ENCODE measurements at places on chromosomes 16 and 17.

DNA sequence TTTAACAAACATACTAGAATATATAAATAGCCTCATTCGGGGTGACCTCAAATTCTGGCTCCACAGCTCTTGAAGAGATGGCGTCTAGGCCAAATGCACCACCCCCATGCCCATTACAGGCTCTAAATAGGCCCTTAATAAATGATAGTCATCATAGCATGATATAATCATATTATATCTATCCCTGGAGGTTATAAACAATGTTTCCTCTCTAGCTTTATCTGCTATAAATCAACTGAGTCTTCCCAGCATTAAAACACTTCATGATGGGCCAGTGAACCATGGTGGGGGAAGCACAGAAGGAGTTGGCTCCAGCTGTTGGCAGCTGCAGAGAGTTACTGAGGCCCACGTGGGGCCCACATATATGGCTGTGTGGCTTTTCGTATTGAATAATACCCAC, 214.9 kb upstream of the MPHOSPH6 start:
- DNase-seq: no peak

DNA sequence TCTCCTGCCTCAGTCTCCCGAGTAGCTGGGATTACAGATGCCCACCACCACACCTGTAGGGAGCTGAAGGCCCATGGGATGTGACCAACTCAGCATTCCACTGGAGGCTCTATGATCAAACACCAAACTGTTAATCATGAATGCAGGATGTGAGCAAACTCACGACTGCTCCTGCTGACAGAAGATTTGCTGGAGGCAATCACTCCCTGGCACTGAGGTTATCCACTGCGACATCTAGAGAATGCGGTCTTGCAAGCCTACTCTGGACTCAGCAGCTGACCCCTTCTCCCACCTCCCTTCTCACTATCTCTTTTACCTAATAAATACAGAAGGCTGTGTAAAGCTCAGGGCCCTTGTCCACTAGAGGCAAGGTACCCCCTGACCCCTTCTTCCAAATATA, 4.9 kb downstream of the TEX14 start:
- DNase-seq: no peak

- DNase-seq: no peak
These were observed 32.9 kb upstream of the ANKRD40CL start for GRCh38 chr17:50800196-50800700.

- DNase-seq: no peak
These were observed 1.3 kb downstream of the HBQ1 start for GRCh38 chr16:181565-182021.

DNA sequence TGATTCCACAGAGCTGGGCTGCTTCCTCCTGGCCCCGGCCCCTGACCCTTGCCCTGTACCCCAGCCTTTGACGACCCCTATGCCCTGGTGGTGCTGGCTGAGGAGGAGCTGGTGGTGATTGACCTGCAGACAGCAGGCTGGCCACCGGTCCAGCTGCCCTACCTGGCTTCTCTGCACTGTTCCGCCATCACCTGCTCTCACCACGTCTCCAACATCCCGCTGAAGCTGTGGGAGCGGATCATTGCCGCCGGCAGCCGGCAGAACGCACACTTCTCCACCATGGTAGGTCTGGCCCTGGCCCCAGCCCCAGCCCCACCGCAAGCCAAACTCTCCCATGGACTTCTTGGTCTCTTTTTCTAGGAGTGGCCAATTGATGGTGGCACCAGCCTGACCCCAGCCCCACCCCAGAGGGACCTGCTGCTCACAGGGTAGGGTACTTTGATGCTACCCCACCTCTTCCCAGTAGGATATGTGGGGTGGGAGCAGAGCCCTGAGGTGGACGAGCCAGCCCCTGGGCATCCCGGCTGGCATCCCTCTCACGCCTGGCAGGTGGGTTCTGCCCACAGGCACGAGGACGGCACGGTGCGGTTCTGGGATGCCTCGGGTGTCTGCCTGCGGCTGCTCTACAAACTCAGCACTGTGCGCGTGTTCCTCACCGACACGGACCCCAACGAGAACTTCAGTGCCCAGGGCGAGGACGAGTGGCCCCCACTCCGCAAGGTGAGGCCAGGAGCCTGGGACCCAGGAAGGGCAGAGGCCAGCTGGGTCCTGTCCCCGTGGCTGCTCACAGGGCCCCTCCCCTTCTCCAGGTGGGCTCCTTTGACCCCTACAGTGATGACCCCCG, 19.0 kb upstream of the MYO15B start:
- no peak for DNase-seq

GRCh38 chr17:28385037-28385400, 13.5 kb downstream of the SARM1 start:
- peak; percentile 48 for DNase-seq

- DNase-seq: no peak
These were observed 161.0 kb upstream of the NLRP1 start for GRCh38 chr17:5745111-5745813.

All from iPS-NIHi11 (cell line).